ENCODE measurements at places on chromosomes 12 and 14.

DNA sequence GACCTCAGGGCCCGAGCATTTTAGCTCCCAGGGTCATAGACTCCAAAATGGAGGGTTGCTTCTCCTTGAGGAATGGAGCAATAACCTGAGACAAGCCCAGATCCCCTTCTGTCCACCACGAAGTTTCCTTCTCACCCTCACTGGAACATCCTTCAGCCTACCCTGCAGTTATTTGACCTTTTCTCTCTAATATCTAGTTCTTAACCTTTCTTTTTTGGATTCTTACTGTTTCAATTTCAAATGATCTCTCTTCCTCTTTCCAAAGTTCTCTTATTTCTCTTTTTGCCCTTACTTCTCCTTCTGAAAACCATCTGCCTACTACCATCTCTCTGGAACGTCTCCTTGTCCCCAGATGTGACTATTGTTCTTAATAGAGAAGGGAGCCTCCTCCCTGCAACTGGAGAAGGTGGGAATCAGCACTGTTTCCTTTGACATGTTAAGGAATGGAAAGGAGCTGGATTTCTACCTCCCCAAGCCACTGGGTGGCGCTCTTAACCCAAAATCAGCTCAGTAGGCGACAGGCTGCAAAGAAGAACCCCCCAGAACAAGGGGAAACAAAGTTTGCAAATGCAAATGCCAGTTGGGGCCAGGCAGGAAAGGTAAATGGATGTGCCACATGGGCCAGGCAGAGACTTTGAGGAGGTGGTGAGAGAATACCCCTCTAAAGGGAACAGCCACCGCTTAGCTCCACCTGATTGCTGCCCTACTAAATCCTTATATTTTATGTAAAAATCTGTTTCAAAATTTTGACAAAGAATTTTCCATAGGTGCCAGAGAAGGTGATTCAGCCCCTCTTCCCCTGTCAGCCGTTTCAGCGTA lies 22.4 kb upstream of the PDE1B start:
- peak; percentile 7 for DNase-seq

DNA sequence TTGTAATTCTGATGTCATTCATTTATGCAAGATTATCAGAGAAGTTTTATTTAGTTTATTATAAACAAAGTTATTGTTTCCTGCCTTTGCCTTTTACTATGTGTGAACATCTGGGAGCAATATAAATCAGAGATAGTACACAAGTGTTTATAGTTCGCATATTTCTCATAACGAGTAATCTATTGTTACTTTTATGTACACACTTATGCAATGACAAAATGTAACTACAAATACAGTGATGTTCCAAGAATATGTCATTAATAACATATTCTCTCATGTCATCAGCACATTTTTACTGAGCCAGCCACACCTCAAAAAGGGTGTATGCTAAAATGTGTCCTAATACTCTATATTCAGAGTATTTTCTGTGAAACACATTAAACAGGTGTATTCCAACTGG lies 243.2 kb downstream of the ALX1 start:
- DNase-seq = no peak

DNA sequence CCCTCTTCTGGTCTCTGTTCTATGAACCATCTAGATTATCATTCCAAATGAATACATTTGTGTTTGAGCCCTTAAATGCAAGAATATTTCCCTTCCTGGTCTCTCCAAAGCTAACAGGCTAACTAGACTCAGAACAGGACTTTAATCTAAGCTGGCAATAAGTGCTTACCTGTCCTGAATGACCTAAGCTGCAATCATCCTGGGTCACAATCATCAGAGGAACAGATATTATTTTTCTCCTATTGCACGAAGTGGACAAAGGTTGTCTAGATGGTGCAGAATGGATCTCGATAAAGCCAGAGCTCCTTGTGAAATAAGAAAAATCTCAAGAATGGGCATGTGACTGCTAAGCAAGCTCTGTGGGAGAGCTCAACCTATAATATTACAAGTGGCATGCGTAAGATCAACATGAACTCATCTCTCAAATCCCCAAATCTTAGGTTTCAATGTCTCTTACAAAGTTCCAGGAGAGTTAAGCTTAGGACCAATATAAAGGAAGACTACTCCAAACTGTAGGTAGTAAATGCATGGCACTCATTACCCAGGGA lies 10.6 kb upstream of the NUMB start:
- no peak for DNase-seq

GRCh38 chr14:77014004-77014604 lies 14.4 kb downstream of the IRF2BPL start:
- no peak for DNase-seq

GRCh38 chr14:102605029-102605428 lies 12.6 kb downstream of the RCOR1 start:
- no peak for DNase-seq

GRCh38 chr12:103687253-103687652 lies 100.2 kb downstream of the STAB2 start:
- no peak for DNase-seq

DNA sequence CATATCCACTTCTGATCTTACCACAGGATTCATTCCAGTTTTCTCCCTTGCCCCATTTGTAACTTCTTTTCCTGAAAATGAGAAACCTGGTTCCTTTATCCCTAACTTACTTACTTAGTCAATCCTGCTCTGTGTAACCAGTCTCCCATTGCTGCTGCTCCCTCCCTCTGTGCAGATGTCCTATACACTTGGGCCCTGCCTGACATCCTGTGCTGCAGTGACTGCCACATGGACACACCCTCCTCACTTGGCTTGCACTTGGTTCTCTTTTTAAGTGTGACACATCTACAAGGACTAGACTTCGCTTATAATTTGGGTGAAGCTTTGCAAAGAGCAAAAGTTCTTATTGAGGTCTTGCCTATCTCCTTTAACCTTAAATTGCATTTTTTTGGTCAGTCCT lies 51.4 kb downstream of the FGD4 start:
- DNase-seq = no peak

DNA sequence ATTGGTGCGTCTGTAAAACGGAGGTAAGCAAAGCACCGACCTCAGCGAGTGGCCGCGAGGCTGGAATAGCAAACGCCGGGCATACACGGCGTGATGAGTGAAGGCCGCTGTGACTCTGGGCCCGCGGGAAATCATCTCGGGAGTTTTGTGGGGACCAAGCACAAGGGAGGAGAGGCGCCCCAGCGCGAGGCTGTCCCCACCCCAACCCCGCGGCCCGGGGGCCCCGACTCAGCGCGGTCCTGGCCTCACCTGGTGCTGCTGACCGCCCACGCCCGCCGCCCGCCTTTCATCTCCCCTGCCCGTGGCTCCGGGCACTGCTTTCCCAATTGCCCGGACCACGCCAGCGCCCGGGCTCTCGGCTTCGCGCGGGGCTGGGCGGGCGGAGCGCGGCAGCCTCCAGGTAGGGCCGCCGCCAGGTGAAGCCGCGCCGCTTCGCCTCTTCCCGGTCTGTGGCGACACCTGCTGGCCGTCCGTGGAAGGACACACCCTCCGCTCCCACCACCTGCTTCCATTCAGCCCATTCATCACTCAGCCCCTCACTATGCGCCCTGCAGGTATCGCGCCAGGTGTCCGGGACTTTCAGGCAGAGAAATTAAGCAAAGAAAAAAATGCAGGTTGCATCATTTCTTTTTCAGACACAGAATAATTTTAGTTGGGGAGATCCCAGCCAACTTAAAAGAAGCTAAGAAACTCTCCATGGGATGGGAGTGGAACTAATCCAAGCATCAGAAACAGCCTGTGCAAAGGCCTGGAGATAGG lies 360.4 kb downstream of the MED13L start:
- DNase-seq = peak; percentile 40

- DNase-seq = no peak
Measured at GRCh38 chr12:92253301-92253700, 107.7 kb upstream of the BTG1 start.

DNA sequence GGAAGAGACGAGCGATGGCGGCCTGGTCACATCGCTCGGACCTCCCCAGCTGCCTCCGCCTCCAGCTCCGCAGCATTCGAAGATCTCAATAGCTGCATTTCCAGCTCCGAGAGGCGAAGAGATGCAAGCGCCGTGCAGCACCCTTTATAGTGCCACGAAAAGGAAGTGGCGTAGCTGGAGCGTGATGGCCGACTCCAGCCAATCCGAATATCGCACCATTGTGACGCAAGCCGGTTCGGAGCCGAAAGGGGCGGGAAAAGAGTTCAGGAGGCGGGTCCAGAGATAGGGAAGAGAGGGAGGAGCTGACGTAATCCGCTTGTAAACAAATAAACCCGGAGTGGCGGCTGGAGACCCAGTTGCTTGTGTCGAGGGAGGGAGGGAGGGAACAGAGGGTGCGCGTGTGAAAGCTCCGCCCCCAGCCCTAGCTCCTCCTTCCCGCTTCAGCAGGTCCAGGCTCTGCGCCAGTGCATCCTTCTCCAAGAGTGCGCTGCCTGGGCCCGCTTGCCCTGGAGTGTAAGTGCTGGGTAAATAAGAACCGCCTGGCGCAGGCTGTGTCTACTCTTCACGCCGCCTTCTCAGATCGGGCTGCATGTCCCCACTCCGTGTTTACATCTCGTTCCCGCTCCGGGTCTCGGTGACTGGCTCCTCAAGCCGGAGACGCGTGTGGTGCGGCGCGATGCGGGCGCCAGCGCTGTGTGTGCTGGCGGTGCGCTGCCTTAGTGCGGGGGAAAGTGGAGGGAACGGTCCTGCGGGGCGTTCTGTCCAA lies at the start of gene BTG1:
Gene BTG1 (minus strand): TSS at position 116 of the 766 bp plus-strand sequence. CDS start 311 bp downstream, outside the sequence.
- peak; percentile 98 for DNase-seq

DNA sequence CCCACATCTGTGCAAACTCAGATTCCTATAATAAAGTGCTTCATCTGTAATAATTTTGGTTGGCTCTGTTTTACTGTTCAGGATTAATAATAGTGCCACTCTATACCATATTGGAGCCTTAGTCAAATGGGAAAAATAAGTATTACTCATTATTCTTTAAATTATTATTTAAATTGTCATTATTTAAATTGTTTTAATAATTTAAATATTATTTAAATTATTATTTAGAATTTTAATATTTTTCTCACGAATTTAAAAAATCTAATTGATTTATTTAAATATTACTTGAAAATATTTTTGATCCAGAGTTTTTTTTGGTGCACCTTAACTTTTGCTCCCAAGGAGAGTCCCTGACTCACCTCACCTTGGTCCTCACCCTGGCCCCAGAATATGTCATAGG lies 245.7 kb upstream of the MDGA2 start:
- no peak for DNase-seq

GRCh38 chr14:98169170-98169587 lies 1102.8 kb downstream of the BCL11B start:
- DNase-seq = no peak

DNA sequence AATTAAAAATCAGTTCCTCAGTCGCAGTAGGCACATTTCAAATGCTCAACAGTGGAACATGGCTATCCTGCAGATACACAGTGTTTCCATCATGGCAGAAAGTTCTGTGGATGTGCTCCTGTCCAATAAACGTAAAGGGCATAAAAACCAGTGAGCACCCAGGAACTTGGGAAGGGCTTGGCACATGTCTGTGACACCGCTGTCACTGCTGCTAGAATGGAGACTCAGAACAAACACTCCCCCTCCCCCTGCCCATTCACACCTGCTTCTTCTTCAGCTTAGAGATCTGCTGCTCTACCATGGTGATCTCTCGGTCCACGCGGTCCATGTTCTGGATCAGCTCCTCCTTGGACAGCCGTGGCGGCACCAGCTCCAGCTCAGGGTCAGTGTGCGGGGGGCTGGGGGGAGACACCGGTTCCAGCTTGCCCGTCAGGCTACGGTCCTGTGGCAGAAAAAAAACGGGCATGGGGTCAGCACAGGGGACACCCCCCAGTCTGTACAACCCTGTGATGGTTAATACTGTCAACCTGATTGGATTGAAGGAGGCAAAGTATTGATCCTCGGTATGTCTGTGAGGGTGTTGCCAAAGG lies 94.6 kb downstream of the NCOR2 start:
- no peak for DNase-seq

GRCh38 chr14:74637178-74637550 lies 25.1 kb upstream of the LTBP2 start:
- no peak for DNase-seq

DNA sequence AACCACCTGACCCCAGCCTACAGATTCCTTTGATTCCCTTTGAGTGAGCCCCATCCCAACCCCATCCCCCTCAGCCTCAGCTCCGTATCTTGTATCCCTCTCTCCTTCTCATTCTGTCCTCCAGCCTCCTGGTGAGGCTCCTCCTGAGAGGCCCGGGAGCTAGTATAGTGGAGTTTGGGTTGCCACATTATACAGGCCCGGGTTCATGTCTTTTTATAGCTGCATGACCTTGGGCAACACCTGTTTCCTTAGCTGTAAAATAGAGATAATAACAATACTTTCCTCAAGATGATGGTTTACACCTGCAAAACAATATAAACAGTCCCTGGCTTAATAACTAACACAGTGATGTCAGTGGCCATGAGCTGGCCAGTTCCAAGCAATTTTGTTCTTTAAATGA lies 89.8 kb downstream of the STAB2 start:
- no peak for DNase-seq

- no peak for DNase-seq
Measured at GRCh38 chr12:132396657-132397056, 67.3 kb upstream of the GALNT9 start.

All from activated CD8-positive, alpha-beta memory T cell treated with anti-CD3 and anti-CD28 coated beads for 1 hour (primary cell).